ENCODE measurements at places on chromosomes 16 and 17.

DNA sequence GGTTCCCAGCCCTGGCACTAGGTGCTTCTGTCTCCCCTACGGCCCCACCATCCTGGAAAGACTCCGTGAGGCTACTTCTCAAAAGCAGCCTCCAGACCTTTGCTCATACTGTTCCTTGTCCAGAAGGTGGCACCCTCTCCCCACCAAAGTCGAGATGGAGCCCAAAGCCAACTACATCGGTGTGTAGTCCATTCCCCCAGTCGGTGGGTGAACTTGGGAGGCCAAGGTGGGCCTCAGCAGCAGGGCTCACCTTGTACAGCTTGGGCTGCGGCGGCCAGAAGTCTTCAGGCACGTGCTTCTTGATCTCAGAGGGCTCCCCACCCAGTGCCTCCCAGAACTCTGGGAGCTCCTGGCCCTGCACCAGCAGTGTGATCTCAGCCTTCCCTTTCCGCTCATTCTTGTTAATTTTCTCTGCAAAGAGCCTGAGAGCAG, 10.2 kb downstream of the FLII start:
- peak; percentile 42 for DNase-seq

GRCh38 chr16:3999479-4000325, 116.5 kb downstream of the ADCY9 start:
- DNase-seq: no peak

DNA sequence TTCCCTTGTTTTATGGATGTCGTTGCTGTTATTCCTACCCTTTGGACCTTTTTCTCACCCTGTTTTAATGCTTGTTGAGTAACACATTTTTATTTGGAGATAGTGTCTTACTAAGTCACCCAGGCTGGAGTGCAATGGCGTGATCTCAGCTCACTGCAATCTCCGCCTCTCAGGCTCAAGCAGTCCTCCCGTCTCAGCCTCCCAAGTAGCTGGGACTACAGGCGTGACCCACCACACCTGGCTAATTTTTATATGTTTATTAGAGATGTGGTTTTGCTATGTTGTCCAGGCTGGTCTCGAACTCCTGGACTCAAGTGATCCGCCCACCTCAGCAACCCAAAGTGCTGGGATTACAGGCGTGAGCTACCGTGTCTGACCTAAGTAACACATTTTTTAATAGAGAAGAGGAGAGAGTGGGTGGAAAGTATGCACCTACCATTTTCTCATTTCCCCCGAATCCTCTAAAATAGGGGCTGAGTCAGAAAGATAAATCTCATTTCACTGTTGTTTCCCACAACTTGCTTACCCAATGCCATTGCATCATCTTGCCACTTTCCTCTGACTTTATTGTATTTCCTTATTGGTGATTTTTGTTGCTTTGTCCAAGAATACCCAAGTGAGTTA, 7.0 kb downstream of the DHX40 start:
- peak; percentile 11 for DNase-seq

DNA sequence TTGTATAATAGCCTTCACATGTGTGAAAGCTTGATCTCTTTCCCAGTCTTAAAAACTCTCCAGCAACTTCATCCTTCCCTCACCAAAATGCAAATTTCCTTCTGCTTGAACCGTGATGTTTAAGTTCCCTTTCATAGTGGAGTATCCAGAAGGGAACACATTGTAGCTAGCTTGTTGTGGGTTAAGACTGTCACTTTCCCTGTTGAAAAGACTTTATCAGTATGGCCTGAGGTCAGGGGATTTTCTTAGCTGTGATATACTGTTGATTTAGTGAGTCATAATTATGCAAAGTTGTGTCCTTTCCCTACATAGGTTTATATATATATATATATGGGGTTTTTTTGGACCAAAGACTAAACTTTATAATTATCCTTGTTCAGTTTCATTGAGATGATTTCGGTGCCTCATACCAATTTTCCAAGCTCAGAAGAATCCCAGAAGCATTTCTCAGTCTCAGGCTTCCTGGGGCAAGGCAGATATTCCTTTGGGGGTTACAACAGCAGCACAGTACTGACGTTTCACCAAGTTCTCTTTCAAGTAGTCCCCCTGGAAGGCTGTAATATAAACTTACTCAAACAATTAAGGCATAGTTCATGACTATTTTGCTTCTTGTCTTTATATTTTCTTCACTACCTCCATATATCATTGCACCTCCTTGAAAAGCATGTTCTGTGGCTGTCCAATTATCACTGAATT, 35.7 kb downstream of the ESRP2 start:
- DNase-seq: no peak
